ENCODE measurements at places on chromosomes 12 and 14.
A peak's percentile ranks its signal among the peaks of the same experiment; 100 is the strongest.

- peaks cover 18% of the 10 kb centered on the region for H3K27me3 ChIP-seq
- no peak overlapping the region for H3K4me3 ChIP-seq
- peaks cover 16% of the 10 kb centered on the region for H3K36me3 ChIP-seq
- peak overlapping the region; percentile 76 for H3K27ac ChIP-seq
Measured at GRCh38 chr14:23345987-23346692, 6.5 kb downstream of the SLC22A17 start.

- H3K36me3 ChIP-seq = no peaks in the 10 kb centered on the region
- peak overlapping the region; percentile 63 for H3K4me3 ChIP-seq
- no peak for DNase-seq
- H3K27ac ChIP-seq = no peak overlapping the region
Measured at GRCh38 chr14:56794088-56794556, 16.2 kb downstream of the OTX2 start.

GRCh38 chr12:113230315-113231234 lies 9.3 kb downstream of the TPCN1 start:
- peaks cover 65% of the 10 kb centered on the region for H3K4me1 ChIP-seq
- no peak overlapping the region for H3K4me3 ChIP-seq
- H3K27ac ChIP-seq = no peak overlapping the region
- DNase-seq = no peak
- H3K36me3 ChIP-seq = peaks cover 32% of the 10 kb centered on the region
- peaks cover 7% of the 10 kb centered on the region for H3K27me3 ChIP-seq

DNA sequence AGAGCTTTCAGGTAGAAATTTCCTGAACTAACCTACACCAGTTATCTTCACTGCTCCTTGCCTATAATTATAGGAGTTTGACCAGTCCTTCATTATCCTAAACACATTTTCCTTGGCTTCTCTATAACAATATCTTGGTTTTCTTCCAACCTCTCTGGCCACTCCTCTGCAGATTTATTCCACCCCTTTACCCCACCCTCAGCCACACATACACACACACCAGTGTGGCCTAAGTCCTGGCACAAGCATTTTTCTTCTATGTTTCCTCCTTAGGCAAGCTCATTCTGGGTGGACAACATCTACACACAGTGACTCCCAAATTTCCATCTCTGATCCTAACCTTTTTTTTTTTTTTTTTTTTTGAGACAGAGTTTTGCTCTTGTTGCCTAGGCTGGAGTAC lies 25.1 kb downstream of the CDK17 start:
- no peak for DNase-seq
- H3K36me3 ChIP-seq = peaks cover 29% of the 10 kb centered on the region
- no peak overlapping the region for H3K4me3 ChIP-seq

DNA sequence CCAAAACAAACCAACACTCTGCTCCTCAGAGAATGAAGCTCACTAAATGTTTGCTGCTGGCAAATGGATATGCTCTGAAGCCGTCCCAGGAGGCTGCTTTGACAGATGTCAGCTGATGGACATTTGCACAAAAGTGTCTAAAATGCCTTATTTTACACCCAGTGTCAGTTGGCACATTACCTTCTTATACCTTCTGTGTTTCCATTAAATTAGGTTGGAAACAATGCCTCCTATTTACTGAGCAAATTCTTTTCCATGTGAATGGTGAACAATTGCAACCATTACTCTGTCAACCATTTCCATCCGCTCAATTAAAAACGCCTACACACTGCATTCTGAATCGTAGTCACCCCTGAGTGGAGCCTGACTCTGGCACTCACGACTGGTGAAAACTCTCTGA lies 1679.9 kb upstream of the FLRT2 start:
- H3K4me3 ChIP-seq = no peak overlapping the region
- peaks cover 11% of the 10 kb centered on the region for H3K4me1 ChIP-seq
- H3K36me3 ChIP-seq = no peaks in the 10 kb centered on the region
- no peak overlapping the region for H3K27ac ChIP-seq

- H3K27ac ChIP-seq = no peak overlapping the region
- DNase-seq = no peak
- peaks cover 3% of the 10 kb centered on the region for H3K27me3 ChIP-seq
- no peaks in the 10 kb centered on the region for H3K36me3 ChIP-seq
Measured at GRCh38 chr12:91127306-91127705, 16.0 kb upstream of the LUM start.

GRCh38 chr12:131052063-131052781 lies 98.5 kb downstream of the ADGRD1 start:
- H3K4me1 ChIP-seq = peaks cover 69% of the 10 kb centered on the region
- peaks cover 45% of the 10 kb centered on the region for H3K27me3 ChIP-seq

DNA sequence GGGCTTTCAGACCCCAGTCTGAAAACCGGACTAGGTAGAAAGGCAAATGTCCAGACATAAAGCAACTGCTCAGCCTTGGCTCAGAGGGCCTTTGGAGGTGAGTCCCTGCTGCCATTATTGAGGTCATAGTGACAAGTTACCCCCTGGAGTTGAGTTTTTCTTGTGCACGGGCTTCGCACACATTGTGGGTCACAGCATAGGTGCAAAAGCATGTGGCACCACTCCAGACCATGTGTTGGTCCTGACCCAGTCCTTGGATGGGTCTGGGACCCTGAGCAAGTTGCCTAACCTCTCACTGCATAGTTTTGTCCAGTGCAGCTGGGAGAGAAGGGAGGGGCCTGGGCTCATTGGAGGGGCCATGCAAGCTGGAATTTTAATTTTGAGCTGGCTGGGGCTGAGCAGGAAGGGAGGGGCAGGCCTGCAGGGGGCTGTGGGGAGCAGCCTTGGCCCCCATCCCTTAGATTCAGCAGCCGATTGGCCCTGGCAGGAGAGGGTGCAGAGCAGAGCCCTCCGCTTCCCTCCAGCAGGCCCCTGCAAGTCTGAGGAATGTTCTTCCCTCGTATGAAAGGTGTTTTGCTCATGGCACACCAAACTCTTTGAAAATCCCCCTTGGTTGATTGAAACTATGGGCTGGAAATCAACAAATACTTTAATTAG lies 4.2 kb upstream of the KRT5 start:
- H3K27ac ChIP-seq = no peak overlapping the region
- peaks cover 4% of the 10 kb centered on the region for H3K27me3 ChIP-seq
- no peak overlapping the region for H3K4me3 ChIP-seq
- no peak for DNase-seq

DNA sequence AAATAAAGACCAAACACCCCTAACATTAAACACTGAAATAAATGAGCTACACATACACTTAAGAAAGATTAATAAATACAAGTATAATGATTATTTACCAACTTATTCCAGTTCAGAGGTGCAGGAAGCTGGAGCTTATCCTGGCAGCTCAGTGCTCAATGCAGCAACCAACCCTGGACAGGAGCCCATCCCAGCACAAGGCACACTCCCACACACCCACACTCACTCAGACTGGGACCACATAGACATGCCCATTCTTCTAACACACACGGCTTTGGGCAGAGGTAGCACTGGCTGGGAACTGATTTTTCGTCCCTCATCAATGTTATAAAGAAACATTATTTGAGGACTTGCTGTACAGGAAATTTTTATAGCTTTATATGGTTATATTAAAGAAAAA lies 797.4 kb downstream of the RPS29 start:
- H3K27me3 ChIP-seq = peaks cover 3% of the 10 kb centered on the region
- H3K27ac ChIP-seq = no peak overlapping the region
- peak; percentile 1 for DNase-seq
- H3K4me1 ChIP-seq = peaks cover 8% of the 10 kb centered on the region

DNA sequence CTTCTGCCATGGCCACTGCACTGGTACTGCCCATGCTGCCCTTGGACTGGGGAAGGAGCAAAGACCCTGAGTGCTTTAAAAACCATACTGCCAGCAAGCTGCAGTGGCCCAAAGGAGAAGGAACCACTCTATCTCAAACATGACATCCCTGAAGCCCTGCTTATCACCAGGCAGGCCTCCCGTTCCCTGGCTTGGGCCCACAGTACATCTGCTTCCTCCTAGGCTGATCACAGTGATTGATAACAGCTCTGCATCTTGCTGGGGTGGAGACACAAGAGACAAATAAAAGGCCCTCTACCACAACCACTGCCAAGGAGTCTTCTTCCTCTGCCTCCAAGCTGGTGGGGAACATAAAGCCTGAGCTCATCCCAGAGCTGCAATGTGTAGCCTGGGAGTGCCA lies 567.5 kb downstream of the TRHDE start:
- H3K36me3 ChIP-seq = no peaks in the 10 kb centered on the region
- peaks cover 14% of the 10 kb centered on the region for H3K4me1 ChIP-seq
- H3K4me3 ChIP-seq = no peak overlapping the region
- no peak for DNase-seq

GRCh38 chr14:56027916-56028712 lies 90.1 kb upstream of the PELI2 start:
- no peak overlapping the region for H3K4me3 ChIP-seq
- no peak overlapping the region for H3K27ac ChIP-seq
- DNase-seq = no peak
- H3K36me3 ChIP-seq = no peaks in the 10 kb centered on the region

DNA sequence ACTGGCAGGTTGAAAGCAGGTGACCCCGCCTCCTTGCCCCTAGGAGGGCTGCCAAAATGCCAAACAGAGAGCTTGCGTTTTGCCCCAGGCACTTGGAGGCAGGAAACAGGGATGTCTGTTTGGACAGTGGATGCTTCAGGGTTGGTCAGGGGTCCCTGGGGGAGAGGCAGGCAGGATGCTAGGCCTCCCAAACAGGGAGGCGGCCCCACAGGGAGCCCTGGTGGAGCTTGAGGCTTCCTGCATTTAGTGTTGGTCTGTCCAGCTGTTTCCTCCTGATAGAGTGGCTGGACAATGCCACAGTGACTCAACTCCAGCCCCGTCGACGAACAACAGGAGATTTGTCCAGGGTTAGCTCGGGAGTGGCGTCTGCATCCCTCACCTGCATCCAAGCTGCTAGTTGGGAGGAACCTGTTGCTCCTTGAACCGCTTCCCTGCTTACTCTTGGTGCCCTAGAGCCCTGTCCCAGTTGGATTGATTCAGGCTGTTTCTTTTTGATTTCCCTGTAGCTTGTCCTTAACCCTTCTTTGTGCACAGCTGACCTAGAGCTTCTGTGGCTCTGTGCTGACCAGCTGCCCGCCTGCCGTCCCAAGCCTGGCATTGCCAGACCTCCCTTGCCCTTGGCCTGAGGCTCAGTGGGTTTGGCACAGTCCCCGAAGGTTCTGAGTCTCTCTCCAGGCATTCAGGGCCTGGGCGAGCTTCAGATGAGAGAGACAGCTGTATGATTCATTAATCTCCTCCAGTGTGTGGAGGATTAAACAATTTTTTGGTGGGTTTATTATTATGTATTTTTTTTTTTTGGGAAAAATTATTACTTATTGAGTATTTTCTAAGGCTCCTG lies 45.9 kb downstream of the TSPAN9 start:
- H3K27me3 ChIP-seq = no peaks in the 10 kb centered on the region
- H3K27ac ChIP-seq = no peak overlapping the region
- peaks cover 31% of the 10 kb centered on the region for H3K4me1 ChIP-seq
- H3K4me3 ChIP-seq = no peak overlapping the region

- no peaks in the 10 kb centered on the region for H3K27me3 ChIP-seq
- no peak overlapping the region for H3K4me3 ChIP-seq
- DNase-seq = no peak
- peak overlapping the region; percentile 43 for H3K27ac ChIP-seq
- H3K4me1 ChIP-seq = peaks cover 34% of the 10 kb centered on the region
Measured at GRCh38 chr12:78406828-78407227, 457.7 kb upstream of the SYT1 start.

GRCh38 chr12:124493809-124494750 lies 73.3 kb downstream of the NCOR2 start:
- H3K27me3 ChIP-seq = peaks cover 5% of the 10 kb centered on the region
- H3K4me1 ChIP-seq = peaks cover 51% of the 10 kb centered on the region
- peak overlapping the region; percentile 64 for H3K27ac ChIP-seq

DNA sequence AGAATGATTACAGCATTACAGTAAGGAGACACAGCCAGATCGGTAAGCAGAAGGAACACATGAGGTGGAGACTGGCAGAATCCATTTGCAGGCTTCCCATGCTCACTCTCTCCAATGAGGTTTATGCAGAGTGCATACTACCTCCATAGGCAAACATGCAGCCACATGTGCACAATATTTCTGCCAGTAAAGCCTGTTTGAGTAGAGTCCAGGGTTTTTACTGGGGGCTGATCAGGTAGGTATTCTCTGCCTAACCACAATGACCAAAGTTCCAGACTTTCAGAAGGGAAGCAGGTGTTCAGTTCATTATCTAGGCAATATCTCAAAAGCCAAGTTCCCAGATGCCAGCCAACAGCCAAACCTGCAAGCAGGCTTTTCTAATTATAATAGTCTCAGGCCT lies 31.1 kb downstream of the INTS13 start:
- H3K4me1 ChIP-seq = no peaks in the 10 kb centered on the region
- no peak for DNase-seq
- H3K4me3 ChIP-seq = no peak overlapping the region

DNA sequence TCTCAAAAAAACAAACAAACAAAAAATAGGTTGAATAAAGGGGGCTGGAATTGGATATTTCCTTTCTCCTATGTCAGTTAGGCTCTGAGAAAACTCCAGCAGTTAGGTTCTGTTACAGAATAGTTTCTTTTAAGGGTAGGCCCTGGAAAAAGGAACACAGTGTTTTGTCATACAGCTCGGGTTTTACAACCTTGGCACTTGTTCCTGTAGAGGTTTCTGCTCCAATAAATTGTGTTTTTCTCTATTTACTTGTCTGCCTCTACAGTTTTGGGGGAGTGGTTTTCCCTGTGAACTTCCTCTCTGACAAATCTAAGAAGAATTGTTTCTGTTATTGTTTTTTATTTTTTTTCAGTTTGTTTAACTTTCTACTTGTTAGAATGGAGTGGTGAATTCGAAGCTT lies 167.6 kb downstream of the ACSS3 start:
- H3K4me3 ChIP-seq = no peak overlapping the region
- H3K36me3 ChIP-seq = peaks cover 38% of the 10 kb centered on the region
- H3K27me3 ChIP-seq = peaks cover 3% of the 10 kb centered on the region

- H3K4me3 ChIP-seq = no peak overlapping the region
- no peak for DNase-seq
- H3K36me3 ChIP-seq = no peaks in the 10 kb centered on the region
- H3K4me1 ChIP-seq = peaks cover 7% of the 10 kb centered on the region
- H3K27me3 ChIP-seq = peaks cover 4% of the 10 kb centered on the region
- H3K27ac ChIP-seq = no peak overlapping the region
Measured at GRCh38 chr14:65359503-65359902, 53.0 kb upstream of the FUT8 start.

DNA sequence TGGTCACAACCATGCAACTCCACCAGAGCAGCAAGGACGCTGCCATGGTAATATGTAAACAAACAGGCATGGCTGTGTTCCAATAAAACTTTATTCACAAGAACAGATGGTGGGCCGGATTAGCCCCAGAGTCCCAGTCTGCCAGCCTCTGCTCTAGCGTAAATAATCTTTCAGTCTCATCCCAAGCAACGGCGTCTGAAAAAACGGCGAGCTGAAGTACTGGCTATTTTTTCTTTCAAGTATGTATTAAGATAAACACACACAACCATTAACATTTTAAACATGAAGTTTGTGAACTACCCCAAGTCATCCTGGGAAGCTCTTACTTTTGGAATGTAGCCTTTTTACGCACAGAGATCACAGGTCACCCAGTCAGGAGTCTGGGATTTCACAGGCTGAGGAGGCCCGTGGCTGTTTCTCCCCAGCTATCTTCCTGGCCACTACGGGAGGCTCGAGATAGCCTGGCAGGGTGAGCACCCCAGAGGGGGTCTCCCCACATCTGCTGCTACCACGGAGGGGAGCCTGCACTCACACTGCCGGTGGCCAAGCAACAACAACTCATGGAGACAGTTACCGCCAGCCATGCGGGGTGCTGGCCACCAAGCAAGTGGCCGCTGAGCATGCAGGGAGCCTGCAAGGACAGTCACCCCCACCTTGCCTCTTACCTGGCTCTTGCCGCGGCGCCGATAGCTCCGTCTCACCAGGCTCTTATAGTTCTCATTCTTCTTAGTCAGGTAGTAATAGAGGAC lies 124.6 kb downstream of the RFLNA start:
- no peak overlapping the region for H3K27ac ChIP-seq
- peaks cover 24% of the 10 kb centered on the region for H3K4me1 ChIP-seq
- peaks cover 55% of the 10 kb centered on the region for H3K36me3 ChIP-seq
- no peak for DNase-seq
